ENCODE measurements at places on chromosomes 11 and 22.

GRCh38 chr11:128845334-128845780 lies 21.7 kb downstream of the KCNJ1 start:
- H3K4me3 ChIP-seq = no peak overlapping the region
- H3K36me3 ChIP-seq = no peaks in the 10 kb centered on the region
- H3K27me3 ChIP-seq = no peaks in the 10 kb centered on the region
- no peaks in the 10 kb centered on the region for H3K4me1 ChIP-seq
- no peak for DNase-seq

GRCh38 chr11:2930704-2931419 lies 1.6 kb upstream of the PHLDA2 start:
- H3K27me3 ChIP-seq = peaks cover 47% of the 10 kb centered on the region
- H3K36me3 ChIP-seq = no peaks in the 10 kb centered on the region
- DNase-seq = no peak
- H3K4me1 ChIP-seq = peaks cover 65% of the 10 kb centered on the region
- H3K4me3 ChIP-seq = peak overlapping the region; percentile 54

DNA sequence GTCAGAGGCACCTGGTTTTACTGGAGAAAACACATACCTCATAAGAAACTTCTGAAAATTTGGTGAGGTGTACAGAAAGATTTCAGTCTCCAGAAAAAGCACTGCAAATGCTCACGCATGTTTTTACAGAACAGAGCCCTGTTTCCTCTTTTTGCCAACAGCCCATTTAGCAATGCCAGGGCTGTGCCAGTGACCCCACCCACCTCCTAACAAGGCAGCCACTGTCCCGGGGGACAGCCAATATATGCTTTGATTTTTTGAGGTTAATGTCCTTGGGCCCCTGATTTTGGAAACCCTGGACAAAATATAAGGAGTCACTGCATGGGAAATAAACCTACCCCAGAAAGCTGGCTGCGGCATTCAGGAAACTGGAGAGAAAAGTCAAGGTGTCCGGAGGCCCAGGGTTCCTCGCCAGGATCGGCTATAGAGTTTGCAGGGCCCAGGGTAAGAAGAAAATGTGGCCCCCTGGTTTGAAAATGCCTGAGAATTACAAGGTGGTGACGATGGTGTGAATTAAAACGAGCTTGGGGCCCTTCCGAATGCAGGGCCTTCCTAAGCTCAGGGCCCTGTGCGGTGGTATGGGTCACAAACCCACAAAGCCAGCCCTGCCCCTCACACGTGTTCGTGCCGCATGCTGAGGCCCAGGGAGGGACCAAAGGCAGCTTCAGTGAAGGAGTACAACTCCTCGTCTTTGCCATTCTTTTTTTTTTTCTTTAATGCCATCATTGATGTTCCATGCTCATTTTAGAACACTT lies 71.1 kb upstream of the WNT7B start:
- peaks cover 95% of the 10 kb centered on the region for H3K4me1 ChIP-seq
- no peaks in the 10 kb centered on the region for H3K27me3 ChIP-seq
- H3K36me3 ChIP-seq = no peaks in the 10 kb centered on the region
- H3K27ac ChIP-seq = peak overlapping the region; percentile 51
- DNase-seq = no peak

GRCh38 chr11:117859061-117859460 lies 17.4 kb downstream of the FXYD6 start:
- no peak for DNase-seq
- peaks cover 11% of the 10 kb centered on the region for H3K4me1 ChIP-seq
- H3K27me3 ChIP-seq = no peaks in the 10 kb centered on the region
- H3K27ac ChIP-seq = no peak overlapping the region
- no peaks in the 10 kb centered on the region for H3K36me3 ChIP-seq
- no peak overlapping the region for H3K4me3 ChIP-seq

DNA sequence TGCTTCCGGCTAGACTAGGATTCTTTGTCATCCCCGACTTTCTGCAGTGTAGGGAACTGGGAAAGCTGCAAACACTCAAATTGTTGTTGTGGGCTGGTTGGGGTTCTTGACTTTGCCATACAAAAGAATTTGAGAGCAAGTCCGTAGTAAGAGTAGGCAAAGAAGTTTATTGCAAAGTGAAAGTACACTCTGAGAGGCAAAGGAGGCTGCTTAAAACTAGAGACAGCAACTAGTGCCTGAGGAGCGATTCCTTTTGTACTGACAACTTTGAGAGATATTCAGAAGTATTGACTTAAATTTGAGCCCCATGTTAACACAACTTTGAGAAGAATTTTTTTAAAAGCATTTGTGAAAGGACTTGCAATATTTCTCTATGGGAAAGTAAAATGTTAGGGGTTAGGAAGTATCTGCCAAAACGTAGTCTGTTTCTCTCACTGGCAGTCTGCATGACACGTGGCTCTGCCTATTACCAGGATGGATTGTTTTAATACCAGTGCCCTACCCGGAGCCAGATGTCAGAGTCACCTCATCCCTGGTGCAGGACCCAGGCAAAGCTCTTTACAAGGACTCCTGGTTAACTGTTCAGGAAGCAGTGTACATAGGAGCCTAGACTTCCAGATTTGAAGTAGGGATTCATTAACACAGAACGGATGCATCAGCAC lies 85.0 kb upstream of the CLPB start:
- H3K27ac ChIP-seq = peak overlapping the region; percentile 44
- DNase-seq = no peak
- H3K4me1 ChIP-seq = no peaks in the 10 kb centered on the region
- peak overlapping the region; percentile 18 for H3K4me3 ChIP-seq
- H3K27me3 ChIP-seq = no peaks in the 10 kb centered on the region

GRCh38 chr11:114447892-114448291 lies 8.6 kb downstream of the REXO2 start:
- no peak for DNase-seq
- H3K36me3 ChIP-seq = no peaks in the 10 kb centered on the region
- no peak overlapping the region for H3K27ac ChIP-seq

All from left lung (tissue), 14 donors.